ENCODE measurements at places on chromosomes 3 and 15.

- DNase-seq, result no peak
Measured at GRCh38 chr3:184409331-184409926, 29.6 kb downstream of the CHRD start.

- DNase-seq, result peak; percentile 28
Measured at GRCh38 chr15:82538961-82539690, 1.1 kb downstream of the RPS17 start.

DNA sequence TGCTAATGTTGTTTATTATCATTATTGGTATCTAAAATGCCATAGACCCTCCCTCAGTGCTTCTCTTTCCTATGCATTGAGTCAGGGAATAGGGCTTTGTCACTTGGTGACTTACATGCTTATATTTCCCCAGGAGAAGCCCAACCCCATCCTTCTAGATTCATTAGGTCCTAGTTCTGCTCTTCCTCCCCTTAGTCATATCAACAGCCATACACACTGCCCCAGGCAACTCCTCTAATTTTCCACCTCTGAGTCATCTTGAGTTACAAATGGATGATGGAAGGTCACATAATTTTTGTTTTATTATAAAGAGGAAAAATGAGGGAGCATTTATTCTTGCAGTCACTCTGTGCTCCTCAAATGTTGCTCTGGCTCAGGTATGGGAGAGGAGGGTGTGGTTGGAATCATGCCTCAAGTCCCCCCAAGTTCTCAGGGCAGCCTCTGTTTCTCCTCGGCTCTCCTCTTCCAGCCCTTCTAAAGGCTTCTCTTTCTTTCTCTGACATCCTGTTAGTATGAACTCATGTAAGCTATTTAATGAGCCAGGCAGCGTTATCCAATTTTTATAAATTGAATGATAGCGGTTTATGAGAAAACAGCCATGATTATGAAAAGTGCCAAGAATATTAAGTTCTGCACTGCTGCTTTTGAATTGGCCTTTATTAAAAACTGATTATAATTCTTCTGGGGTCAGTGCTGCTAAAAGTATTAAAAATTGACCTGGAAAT is 45.6 kb upstream of the FSTL1 start:
- peak; percentile 50 for DNase-seq

- DNase-seq, result peak; percentile 9
Measured at GRCh38 chr3:30539772-30540171, 66.6 kb upstream of the TGFBR2 start.

DNA sequence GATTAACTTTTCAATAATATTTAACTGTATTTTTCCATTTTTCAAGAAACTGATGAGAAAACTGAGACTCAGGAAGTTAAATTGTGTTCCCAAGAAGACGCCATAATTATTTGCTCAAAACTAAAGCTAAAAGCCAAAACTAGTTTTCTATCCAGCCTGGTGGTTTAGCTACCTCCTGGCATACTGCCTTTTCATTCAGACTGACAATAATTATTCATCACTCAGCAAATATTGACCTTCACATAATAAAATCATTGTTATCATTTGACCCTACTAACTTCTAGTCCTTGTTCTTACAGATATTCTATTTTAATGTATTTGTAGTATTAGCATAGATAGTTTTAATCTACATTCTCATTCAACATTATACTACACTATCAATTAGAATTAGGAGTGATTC is 210.6 kb upstream of the GADL1 start:
- peak; percentile 10 for DNase-seq

- no peak for DNase-seq
Measured at GRCh38 chr3:149920119-149920518, 50.6 kb downstream of the PFN2 start.
